Neural progenitor cell (in vitro differentiated cells): ENCODE measurements at places on chromosomes 16 and 17. TPM values are rescaled to one million over a fixed set of nuclear protein-coding genes. Genes with fewer than 3 reads are reported as not detected.

- DNase-seq = no peak
Observed at GRCh38 chr16:57502048-57502775, 15.9 kb upstream of the DOK4 start.

- no peak for DNase-seq
Observed at GRCh38 chr16:90020838-90021382, 1.7 kb upstream of the DBNDD1 start.

GRCh38 chr17:82638183-82638773, 10.0 kb downstream of the WDR45B start:
- DNase-seq = no peak

- DNase-seq = no peak
Observed at GRCh38 chr17:32504166-32504990, 17.6 kb downstream of the CDK5R1 start.

The ASGR1 gene
- 3.1 and 4.4 TPM in 2 replicates for total RNA-seq

DNA sequence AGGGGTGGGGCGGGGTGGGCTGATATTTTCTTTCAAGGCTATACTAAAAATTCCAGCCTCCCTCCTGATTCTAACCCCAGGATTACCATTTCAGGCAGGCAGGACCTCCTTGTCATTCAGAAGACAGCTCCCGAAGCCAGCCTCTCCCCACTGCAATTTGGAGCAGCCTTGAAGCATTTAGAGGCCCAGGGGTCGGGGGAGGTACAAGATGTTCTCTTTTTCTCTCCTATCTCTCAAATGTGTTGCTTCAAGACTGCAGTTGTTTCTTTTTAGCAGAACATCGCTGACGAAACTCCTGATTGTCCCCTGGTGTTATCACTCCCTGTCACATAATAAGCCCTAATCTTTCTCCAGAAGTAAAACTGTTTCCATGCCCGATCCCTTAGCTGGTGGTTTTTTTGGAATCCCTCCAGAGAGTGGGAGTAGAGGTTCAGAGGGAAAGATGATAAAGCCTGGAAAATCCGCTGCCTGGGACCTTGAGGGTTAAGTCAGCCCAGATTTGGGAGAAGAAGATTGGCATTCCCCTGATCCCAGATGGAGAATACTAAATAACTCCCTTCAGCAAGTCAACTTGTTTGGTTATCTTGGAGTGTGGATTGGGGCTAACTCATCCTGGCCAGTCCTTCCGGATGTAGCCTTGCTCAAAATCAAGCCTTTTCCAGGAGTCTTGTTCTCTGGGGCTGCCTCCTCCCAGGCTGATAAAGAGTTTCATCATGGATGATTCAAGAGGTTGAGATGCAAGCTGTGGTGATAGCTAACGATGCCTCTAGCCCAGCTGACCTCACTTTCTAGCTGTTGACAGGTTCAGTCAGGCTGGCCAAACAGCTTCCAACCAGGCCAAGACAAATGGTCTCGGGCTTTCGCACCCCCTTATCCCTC, 71.3 kb downstream of the SOX9 start:
- no peak for DNase-seq

- DNase-seq = no peak
Observed at GRCh38 chr17:58536542-58536941, 22.1 kb upstream of the MTMR4 start.

GRCh38 chr16:73921295-73921694, 375.3 kb upstream of the PSMD7 start:
- no peak for DNase-seq
